Regular cardiac myocyte (primary cell): ENCODE measurements at places on chromosomes 12 and 14. TPM values are rescaled to one million over a fixed set of nuclear protein-coding genes. Genes with fewer than 3 reads are reported as not detected.

The CAPRIN2 gene
- 46.5 and 53.5 TPM in 2 replicates for total RNA-seq

The DDX51 gene
- total RNA-seq, result 5.4 and 8.6 TPM in 2 replicates

The SELPLG gene
- 0.85 and 1.3 TPM in 2 replicates for total RNA-seq

The ACOT6 gene
- 0.28 TPM in 1 of 2 replicates, not detected in the other for total RNA-seq

The KRT2 gene
- total RNA-seq, result not detected in 2 replicates

The TMEM229B gene
- total RNA-seq, result under 0.01 and 4.5 TPM in 2 replicates

The KIF26A gene
- under 0.01 TPM in 2 replicates for total RNA-seq

The VDR gene
- 3.8 and 6.2 TPM in 2 replicates for total RNA-seq

The LRTM2 gene
- total RNA-seq, result not detected in 2 replicates

The DPPA3 gene
- not detected in 2 replicates for total RNA-seq

The TRHDE gene
- total RNA-seq, result 0.38 and 1.7 TPM in 2 replicates

The EFS gene
- 4.2 and 4.6 TPM in 2 replicates for total RNA-seq

The CCDC85C gene
- total RNA-seq, result 3.7 and 7.7 TPM in 2 replicates

The GUCY2C gene
- not detected in 2 replicates for total RNA-seq

The PRPH gene
- total RNA-seq, result under 0.01 and 0.85 TPM in 2 replicates

The BBOF1 gene
- 5.8 and 9.0 TPM in 2 replicates for total RNA-seq

The SRSF5 gene
- total RNA-seq, result 114 and 138 TPM in 2 replicates

The RBP5 gene
- total RNA-seq, result 0.19 TPM in 1 of 2 replicates, not detected in the other

The TMEM30B gene
- total RNA-seq, result under 0.01 and 0.56 TPM in 2 replicates

The RTRAF gene
- 57.8 and 86.5 TPM in 2 replicates for total RNA-seq

The LUM gene
- 35.3 and 191 TPM in 2 replicates for total RNA-seq

The WNT1 gene
- total RNA-seq, result not detected in 2 replicates

The PAPOLA gene
- 76.1 and 116 TPM in 2 replicates for total RNA-seq

The PPP1R1A gene
- not detected in 2 replicates for total RNA-seq

The DEGS2 gene
- under 0.01 and 0.28 TPM in 2 replicates for total RNA-seq

The CCDC175 gene
- total RNA-seq, result not detected in 2 replicates

The TRIM9 gene
- under 0.01 and 0.28 TPM in 2 replicates for total RNA-seq
